ENCODE measurements at places on chromosomes 2 and 18. TPM values are rescaled to one million over a fixed set of nuclear protein-coding genes. Genes with fewer than 3 reads are reported as not detected.

The FBXO15 gene
- 1.4 TPM for total RNA-seq

The HMSD gene
- total RNA-seq, result not detected

The CFC1 gene
- total RNA-seq, result not detected

The LCT gene
- total RNA-seq, result under 0.01 TPM

The ACOXL gene
- total RNA-seq, result not detected

The MBD1 gene
- 103 TPM for total RNA-seq

The ASB18 gene
- not detected for total RNA-seq

The GALNT13 gene
- 1.3 TPM for total RNA-seq

The GALNT14 gene
- total RNA-seq, result 4.2 TPM

The RAB12 gene
- total RNA-seq, result 53.6 TPM

The SLC16A14 gene
- total RNA-seq, result 7.5 TPM

The LOXL3 gene
- total RNA-seq, result 5.0 TPM

The FRZB gene
- 7.4 TPM for total RNA-seq

The PDCD1 gene
- 0.22 TPM for total RNA-seq

The CFAP53 gene
- 1.6 TPM for total RNA-seq

The DUSP2 gene
- total RNA-seq, result 14.4 TPM

The DUSP28 gene
- total RNA-seq, result 4.5 TPM

The RUFY4 gene
- not detected for total RNA-seq

The MOGAT1 gene
- total RNA-seq, result not detected

The RNU2-63P gene
- total RNA-seq, result not detected

The LINC00305 gene
- not detected for total RNA-seq

The AGXT gene
- not detected for total RNA-seq

The CFAP221 gene
- total RNA-seq, result not detected

The MYCN gene
- 9.9 TPM for total RNA-seq

The NYAP2 gene
- not detected for total RNA-seq

The EMX1 gene
- total RNA-seq, result not detected

The MATN3 gene
- 11.4 TPM for total RNA-seq

Data from tibial nerve (tissue), 4 donors.